Subcutaneous preadipocyte (primary cell): ENCODE measurements at places on chromosomes 13 and 19. TPM values are rescaled to one million over a fixed set of nuclear protein-coding genes. Genes with fewer than 3 reads are reported as not detected.

Gene VASP
- total RNA-seq, result 39.7 and 79.2 TPM in 2 replicates

Gene ADGRE3
- under 0.01 TPM in 1 of 2 replicates, not detected in the other for total RNA-seq

Gene KCNJ14
- 0.37 and 0.59 TPM in 2 replicates for total RNA-seq

Gene SH2D3A
- total RNA-seq, result not detected in 2 replicates

Gene SIGLEC10
- total RNA-seq, result not detected in 2 replicates

Gene PNMA8B
- total RNA-seq, result 0.78 and 1.1 TPM in 2 replicates

Gene ZNF723
- total RNA-seq, result not detected in 2 replicates

Gene CYP2S1
- under 0.01 and 0.20 TPM in 2 replicates for total RNA-seq
